ENCODE measurements at places on chromosomes 6 and 20.

DNA sequence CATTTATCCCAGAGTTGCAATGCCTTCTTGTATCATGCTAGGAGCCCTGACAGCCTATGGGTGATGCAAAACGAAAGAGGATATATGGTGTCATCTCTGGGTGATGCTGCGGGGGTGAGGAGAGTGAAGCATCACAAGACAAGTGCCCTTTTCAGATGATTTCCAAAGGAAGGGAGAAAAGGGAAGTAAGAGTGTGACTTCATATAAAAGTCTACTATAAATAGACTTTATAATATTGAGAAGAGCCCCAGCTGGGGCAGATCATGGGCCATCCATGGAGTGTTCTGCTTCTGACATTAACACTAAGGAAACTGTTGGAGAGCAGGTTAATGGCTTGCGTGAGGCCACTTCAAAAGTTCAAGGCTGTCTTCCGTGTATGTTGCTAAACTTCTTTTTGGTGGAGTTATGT, 4.4 kb downstream of the CD83 start:
- DNase-seq, result no peak

GRCh38 chr6:91291071-91291470, 704.2 kb upstream of the MAP3K7 start:
- DNase-seq, result no peak

- peak; percentile 13 for DNase-seq
Observed at GRCh38 chr6:45586216-45587171, 208.8 kb upstream of the SUPT3H start.

- DNase-seq, result no peak
Observed at GRCh38 chr6:137309078-137309762, 90.0 kb upstream of the IFNGR1 start.
